ENCODE measurements at places on chromosomes 6 and 20.

GRCh38 chr20:33362898-33363297 lies 38.4 kb downstream of the CDK5RAP1 start:
- no peak for DNase-seq

GRCh38 chr20:10602221-10602871 lies 71.5 kb downstream of the JAG1 start:
- no peak for DNase-seq

GRCh38 chr6:158707821-158708195 lies 58.0 kb downstream of the SYTL3 start:
- DNase-seq: no peak

DNA sequence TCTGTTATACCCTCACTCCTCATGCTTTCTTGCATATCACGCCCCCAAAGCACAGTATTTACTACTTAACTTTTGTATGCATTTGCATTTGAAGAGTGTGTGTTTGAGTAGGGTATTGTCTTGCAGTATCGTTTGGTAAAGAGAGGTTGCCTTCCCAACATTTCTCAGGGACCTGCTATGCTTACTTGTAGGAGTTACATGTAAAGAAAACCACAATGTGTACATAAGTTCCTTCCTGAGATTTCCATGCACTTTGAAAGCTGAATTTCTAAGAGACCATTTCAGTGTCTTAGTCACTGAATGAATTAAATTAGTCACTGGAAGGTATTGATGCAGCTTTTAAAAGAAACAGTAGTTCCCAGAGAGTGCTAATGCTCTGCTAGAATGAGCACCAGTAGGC lies 159.3 kb upstream of the LAMA2 start:
- no peak for DNase-seq

GRCh38 chr20:12371990-12372389 lies 454.3 kb downstream of the BTBD3 start:
- DNase-seq: peak; percentile 73

All from NCI-H2029 (cell line).